ENCODE measurements at places on chromosomes 7 and 10. TPM values are rescaled to one million over a fixed set of nuclear protein-coding genes. Genes with fewer than 3 reads are reported as not detected.

Gene TMEM225B
- total RNA-seq = not detected

Gene YWHAG
- 42.2 TPM for total RNA-seq

Gene IMMP2L
- total RNA-seq = 8.6 TPM

Gene GRM3
- not detected for total RNA-seq

Gene PDZD7
- 2.8 TPM for total RNA-seq

Gene EIF4H
- 357 TPM for total RNA-seq

Gene ZNF25
- total RNA-seq = 2.4 TPM

Gene LRGUK
- 1.0 TPM for total RNA-seq

Gene HTRA1
- 21.3 TPM for total RNA-seq

Gene NEUROG3
- total RNA-seq = not detected

Gene CPEB3
- total RNA-seq = 0.80 TPM

Gene ANKRD30A
- 0.12 TPM for total RNA-seq

DNA sequence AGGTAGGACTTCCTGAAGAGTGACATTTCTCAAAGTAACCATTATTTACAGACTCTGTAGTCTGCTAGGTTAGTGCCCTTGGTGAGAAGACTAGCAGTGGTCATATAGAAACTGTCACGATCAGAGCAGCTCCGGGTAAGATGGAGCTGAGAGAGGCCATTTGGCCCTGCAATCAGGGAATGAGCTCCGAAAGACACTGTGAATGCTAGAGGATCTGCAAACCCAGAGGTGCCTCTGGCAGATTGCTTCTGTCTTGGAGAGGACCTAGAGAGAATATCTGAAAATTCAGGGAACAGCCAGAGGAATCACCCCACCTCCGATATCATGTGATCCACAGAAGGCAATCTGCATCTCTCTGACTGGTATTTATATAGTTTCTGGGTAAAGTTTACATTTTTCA, 246.9 kb upstream of the KMT2E start:
- H3K4me3 ChIP-seq = no peak overlapping the region
- H3K27ac ChIP-seq = no peak overlapping the region
- DNase-seq = no peak
- peaks cover 66% of the 10 kb centered on the region for H3K27me3 ChIP-seq

DNA sequence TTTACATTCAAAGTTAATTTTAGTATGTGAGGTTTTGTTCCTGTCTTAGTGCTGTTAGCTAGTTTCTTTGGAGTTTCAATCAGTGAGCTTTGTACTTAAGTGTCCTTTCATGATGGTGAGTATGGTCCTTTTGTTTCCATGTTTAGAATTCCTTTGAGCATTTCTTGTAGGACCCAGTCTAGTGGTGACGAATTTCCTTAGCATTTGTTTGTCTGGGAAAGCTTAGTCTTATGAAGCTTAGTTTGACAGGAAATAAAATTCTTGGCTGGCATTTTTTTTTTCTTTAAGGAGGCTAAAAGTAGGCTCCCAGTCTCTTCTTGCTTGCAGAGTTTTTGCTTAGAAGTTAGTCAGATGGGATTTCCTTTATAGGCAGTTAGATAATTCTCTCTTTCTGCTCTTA, 209.2 kb upstream of the SEMA3C start:
- H3K27ac ChIP-seq = no peak overlapping the region
- no peak overlapping the region for H3K4me3 ChIP-seq
- H3K27me3 ChIP-seq = no peaks in the 10 kb centered on the region
- H3K4me1 ChIP-seq = no peaks in the 10 kb centered on the region
- DNase-seq = no peak
- H3K36me3 ChIP-seq = no peaks in the 10 kb centered on the region

DNA sequence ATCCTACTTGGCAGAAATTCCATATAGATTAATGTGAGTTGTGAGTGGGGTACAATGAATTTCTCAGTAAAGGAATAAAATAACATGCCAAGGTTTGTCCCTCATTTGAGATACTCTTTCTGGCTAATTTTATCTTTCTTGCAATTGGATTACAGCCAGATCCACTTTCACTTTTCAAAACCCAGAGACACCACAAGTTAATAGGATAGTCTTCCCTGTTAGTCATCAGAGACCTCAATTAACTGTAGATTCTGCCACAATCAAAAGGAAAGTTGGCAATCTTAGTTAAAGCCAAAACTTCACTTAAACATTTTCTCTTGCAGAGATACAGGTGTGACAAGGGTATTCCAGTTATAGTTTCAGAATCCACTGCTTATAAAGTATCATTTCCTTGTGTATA, 91.4 kb upstream of the PHYHIPL start:
- peaks cover 74% of the 10 kb centered on the region for H3K27me3 ChIP-seq
- peaks cover under 1% of the 10 kb centered on the region for H3K4me1 ChIP-seq
- H3K4me3 ChIP-seq = no peak overlapping the region
- DNase-seq = no peak
- H3K36me3 ChIP-seq = no peaks in the 10 kb centered on the region
- no peak overlapping the region for H3K27ac ChIP-seq

- H3K27ac ChIP-seq = peak overlapping the region; percentile 32
- no peaks in the 10 kb centered on the region for H3K4me1 ChIP-seq
- H3K36me3 ChIP-seq = no peaks in the 10 kb centered on the region
Measured at GRCh38 chr10:7409045-7409731, 1.6 kb downstream of the SFMBT2 start.

DNA sequence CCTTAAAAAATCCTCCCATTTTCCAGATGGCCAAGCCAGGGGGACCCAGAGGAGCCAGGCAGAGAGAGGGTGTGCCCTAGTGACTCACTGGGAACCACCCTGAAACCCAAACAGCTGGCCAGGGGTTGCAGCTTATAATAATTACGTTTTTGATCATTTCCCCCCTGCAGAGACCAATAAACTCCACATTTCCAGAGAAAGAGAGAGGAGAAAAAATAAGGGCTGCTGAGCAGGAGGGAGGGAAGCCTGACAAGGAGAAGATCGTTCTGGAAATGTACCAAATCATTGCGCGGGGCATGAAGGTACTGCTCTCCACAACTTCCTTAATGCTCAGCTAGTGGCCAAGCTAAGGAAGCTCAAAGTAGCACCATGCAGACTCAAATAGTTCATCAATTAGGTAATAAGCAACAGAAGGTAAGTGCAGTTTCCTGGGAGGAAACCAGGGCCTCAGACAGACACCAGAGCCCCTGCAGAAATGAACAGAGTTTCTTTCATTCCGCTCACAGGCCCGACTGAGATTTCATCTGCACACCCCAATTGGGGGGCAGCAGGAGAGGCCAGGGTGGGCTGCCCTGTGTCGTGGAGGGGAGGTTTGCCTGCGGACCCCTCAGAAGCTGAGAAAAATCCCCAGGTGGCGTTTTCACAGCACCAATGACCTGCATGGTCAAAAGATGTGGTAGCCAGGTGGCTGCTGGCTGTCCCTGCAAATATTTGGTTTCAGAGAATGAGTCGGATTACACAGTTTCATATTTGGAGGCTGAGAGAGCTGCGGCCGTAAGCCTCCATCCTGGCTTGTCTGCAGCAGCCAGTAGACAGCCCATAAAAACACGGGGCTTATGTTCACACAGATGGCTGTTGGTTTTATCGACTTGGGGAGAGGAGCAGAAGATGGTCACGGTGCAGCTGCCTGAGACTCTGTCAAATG, 153.2 kb upstream of the LYZL2 start:
- peak overlapping the region; percentile 8 for H3K27ac ChIP-seq
- no peak overlapping the region for H3K4me3 ChIP-seq
- no peaks in the 10 kb centered on the region for H3K36me3 ChIP-seq
- peak; percentile 19 for DNase-seq
- H3K4me1 ChIP-seq = peaks cover 16% of the 10 kb centered on the region

GRCh38 chr7:105388356-105389087, at the start of gene SRPK2:
Gene SRPK2, minus strand, starts transcription at chr7:105388921.
- H3K27ac ChIP-seq = no peak within 1 kb of the TSS
- H3K4me1 ChIP-seq = peaks cover 8% of the 10 kb centered on the region
- peak; percentile 59 for DNase-seq
- no peaks in the 10 kb centered on the region for H3K27me3 ChIP-seq
- H3K36me3 ChIP-seq = no peaks in the 10 kb centered on the region

- no peak for DNase-seq
- H3K27ac ChIP-seq = no peak overlapping the region
- H3K36me3 ChIP-seq = no peaks in the 10 kb centered on the region
- peaks cover 11% of the 10 kb centered on the region for H3K4me1 ChIP-seq
Measured at GRCh38 chr10:60606343-60607080, 171.8 kb upstream of the CDK1 start.

DNA sequence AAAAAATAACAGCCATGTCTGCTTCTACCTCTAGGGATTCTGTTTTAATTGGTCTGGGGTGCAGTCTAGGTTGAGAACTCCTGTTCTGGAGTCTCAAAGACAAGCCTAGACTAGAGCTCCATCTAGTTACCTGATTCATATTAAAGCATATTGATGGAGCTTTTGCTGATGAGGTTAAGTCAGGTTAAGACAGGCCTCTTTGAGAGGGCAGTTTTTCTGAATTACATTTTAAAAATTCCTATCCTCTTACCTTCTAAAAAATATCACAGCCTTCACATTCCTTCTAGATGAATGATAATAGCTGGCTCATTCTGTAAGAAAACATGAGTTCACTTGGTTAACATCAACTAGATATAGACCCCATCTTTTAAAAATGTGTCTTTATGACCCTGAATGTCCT, 28.9 kb downstream of the MGAM start:
- DNase-seq = peak; percentile 31
- H3K4me1 ChIP-seq = peaks cover 12% of the 10 kb centered on the region
- H3K4me3 ChIP-seq = no peak overlapping the region
- H3K27me3 ChIP-seq = no peaks in the 10 kb centered on the region
- H3K27ac ChIP-seq = no peak overlapping the region

- no peak overlapping the region for H3K4me3 ChIP-seq
- no peak overlapping the region for H3K27ac ChIP-seq
- H3K4me1 ChIP-seq = no peaks in the 10 kb centered on the region
Measured at GRCh38 chr7:154442939-154443338, 390.7 kb downstream of the DPP6 start.

- H3K36me3 ChIP-seq = peaks cover 23% of the 10 kb centered on the region
- no peaks in the 10 kb centered on the region for H3K27me3 ChIP-seq
- no peak overlapping the region for H3K4me3 ChIP-seq
- H3K4me1 ChIP-seq = peaks cover 36% of the 10 kb centered on the region
- H3K27ac ChIP-seq = no peak overlapping the region
Measured at GRCh38 chr7:47516386-47516785, 65.5 kb downstream of the TNS3 start.

DNA sequence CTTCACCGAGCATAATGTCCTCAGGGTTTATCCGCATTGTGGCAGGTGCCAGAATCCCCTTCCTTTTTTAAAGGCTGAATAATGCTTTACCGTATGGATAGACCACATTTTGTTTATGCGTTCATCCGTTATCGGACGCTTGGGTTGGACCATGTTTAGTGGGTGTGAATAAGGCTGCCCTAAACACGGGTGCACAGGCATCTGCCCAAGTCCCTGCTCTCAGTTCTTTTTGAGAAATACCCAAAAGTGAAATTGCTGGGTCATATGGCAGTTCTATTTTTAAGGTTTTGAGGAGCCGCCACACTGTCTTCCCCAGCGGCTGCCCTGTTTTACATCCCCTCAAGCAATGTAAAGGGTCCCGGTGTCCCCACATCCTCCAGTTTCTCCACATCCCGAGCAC, 121.6 kb downstream of the DYNC2I1 start:
- H3K4me1 ChIP-seq = no peaks in the 10 kb centered on the region
- no peak for DNase-seq
- H3K36me3 ChIP-seq = no peaks in the 10 kb centered on the region
- H3K4me3 ChIP-seq = no peak overlapping the region

DNA sequence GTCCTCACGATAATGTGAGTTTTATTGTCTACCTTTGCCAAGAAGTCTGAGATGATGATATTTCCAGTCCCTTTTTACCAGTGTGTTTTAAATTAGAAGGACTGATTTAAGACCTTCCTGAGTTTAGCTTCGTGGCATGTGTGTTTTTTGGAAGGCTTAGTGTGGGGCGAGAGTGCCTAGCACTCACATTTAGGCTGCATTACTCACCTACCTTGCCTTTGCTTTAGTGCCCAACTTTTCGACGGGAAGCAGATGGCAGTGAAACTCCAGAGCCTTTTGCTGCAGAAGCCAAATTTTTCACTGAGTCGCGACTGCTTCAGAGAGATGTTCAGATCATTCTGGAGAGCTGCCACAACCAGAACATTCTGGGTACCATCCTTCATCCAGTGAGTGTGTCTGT, 50.9 kb downstream of the SND1 start:
- peaks cover 82% of the 10 kb centered on the region for H3K36me3 ChIP-seq
- H3K4me3 ChIP-seq = no peak overlapping the region
- DNase-seq = no peak
- peaks cover 14% of the 10 kb centered on the region for H3K4me1 ChIP-seq
- no peak overlapping the region for H3K27ac ChIP-seq

- H3K4me1 ChIP-seq = peaks cover 14% of the 10 kb centered on the region
- DNase-seq = peak; percentile 97
- H3K27me3 ChIP-seq = no peaks in the 10 kb centered on the region
- no peak overlapping the region for H3K27ac ChIP-seq
Measured at GRCh38 chr10:58856508-58857240, 319.8 kb upstream of the PHYHIPL start.

DNA sequence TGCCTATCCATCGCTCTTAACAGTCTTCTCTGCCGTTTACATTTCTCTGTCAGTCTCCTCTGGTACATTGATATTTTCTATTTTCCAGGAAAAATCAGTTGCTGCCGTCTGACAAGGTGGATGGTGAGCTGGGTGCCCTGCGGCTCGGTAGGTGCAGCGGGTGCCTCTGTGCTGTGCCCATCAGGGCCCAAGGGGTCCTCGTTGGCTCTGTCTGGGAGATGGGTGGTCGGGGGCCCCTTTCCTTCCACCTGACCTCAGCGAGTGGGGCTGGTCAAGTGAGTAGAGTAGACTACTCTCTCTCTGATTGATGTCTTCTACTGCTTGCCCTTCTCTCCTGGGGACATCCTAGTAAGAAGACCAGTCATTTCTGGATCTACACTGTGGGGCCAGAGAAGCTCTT, 57.4 kb downstream of the MINDY4 start:
- no peak overlapping the region for H3K27ac ChIP-seq
- no peaks in the 10 kb centered on the region for H3K27me3 ChIP-seq
- DNase-seq = no peak
- H3K4me3 ChIP-seq = no peak overlapping the region
- H3K4me1 ChIP-seq = peaks cover 15% of the 10 kb centered on the region

GRCh38 chr7:80869106-80869784, 49.6 kb downstream of the SEMA3C start:
- no peaks in the 10 kb centered on the region for H3K36me3 ChIP-seq
- no peak overlapping the region for H3K4me3 ChIP-seq
- H3K27me3 ChIP-seq = no peaks in the 10 kb centered on the region
- DNase-seq = peak; percentile 60
- H3K27ac ChIP-seq = peak overlapping the region; percentile 78

DNA sequence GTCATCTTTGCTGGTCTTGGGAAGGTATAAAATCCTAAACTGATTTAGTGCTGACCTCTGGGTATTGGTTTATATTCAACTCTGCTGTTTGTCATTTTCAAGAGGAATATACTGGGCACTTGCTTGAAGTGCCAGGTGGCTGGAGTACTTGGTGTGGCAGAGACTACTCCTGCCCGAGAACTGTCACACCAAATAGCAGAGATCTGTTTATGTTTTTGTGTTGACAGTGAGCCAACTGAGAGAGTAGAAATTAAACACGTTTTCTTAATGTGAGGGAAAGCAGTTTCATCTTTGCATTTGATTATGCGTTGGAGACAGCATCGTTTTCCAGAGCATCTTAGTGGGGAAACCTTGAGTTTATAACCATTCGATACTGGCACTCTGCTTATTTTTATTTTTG, 174.4 kb downstream of the CDCA7L start:
- H3K27ac ChIP-seq = no peak overlapping the region
- no peaks in the 10 kb centered on the region for H3K36me3 ChIP-seq
- peaks cover 42% of the 10 kb centered on the region for H3K27me3 ChIP-seq
- H3K4me3 ChIP-seq = no peak overlapping the region
- H3K4me1 ChIP-seq = no peaks in the 10 kb centered on the region
- DNase-seq = no peak

- H3K4me3 ChIP-seq = no peak overlapping the region
- peak; percentile 97 for DNase-seq
- peaks cover 15% of the 10 kb centered on the region for H3K4me1 ChIP-seq
- H3K36me3 ChIP-seq = no peaks in the 10 kb centered on the region
- H3K27me3 ChIP-seq = no peaks in the 10 kb centered on the region
- peak overlapping the region; percentile 27 for H3K27ac ChIP-seq
Measured at GRCh38 chr10:44801383-44802327, 109.5 kb upstream of the TMEM72 start.
